ENCODE measurements at places on chromosomes 12 and 14.

DNA sequence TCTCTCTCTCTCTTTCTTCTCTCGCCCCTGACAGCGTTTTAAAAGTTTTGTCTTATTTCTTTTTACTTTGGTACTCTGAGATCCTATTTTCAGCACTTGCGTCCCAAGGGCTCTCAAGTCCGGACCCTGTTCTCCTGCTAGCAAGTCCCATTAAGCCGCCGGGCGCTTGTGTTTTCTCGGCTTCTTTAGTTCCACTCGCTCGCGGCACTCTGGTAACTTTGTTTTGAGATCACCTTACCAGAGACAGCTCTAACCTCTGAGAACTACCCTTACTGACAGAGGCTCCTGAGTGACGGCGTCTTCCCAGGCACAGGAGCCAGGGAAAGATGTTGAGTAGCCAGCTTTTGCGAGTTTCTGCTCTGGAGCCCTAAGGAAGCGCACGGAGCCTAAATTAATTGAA lies 2.7 kb upstream of the MYF5 start:
- DNase-seq = no peak

GRCh38 chr12:112905451-112906089 lies 1.2 kb upstream of the OAS1 start:
- no peak for DNase-seq

GRCh38 chr12:39372929-39373328 lies 70.0 kb downstream of the KIF21A start:
- DNase-seq = no peak

- DNase-seq = peak; percentile 13
These were observed 21.4 kb downstream of the ACVR1B start for GRCh38 chr12:51972849-51973273.

DNA sequence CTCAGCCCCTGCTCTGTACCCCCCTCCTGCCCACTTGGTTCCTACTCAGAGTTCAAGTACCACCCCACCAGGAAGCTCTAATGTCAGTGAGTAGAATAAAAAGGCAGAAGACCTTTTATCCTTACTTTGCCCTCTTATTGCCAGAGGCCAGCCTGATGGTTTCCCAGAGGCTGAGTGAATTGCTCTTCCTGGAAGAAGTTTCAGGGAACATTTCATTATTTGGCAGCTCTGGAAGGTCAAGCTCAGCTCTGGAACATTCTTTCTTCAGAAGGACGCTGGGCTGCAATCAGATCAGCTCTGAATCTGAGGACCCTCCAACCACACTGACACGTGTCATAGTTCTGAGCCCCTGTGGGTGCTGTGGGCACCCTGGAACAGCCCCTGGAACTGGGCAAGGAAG lies 188.9 kb downstream of the ETV6 start:
- DNase-seq = no peak

GRCh38 chr12:119682639-119683252 lies 14.8 kb downstream of the PRKAB1 start:
- no peak for DNase-seq

GRCh38 chr12:27474344-27474743 lies 27.8 kb downstream of the SMCO2 start:
- no peak for DNase-seq

DNA sequence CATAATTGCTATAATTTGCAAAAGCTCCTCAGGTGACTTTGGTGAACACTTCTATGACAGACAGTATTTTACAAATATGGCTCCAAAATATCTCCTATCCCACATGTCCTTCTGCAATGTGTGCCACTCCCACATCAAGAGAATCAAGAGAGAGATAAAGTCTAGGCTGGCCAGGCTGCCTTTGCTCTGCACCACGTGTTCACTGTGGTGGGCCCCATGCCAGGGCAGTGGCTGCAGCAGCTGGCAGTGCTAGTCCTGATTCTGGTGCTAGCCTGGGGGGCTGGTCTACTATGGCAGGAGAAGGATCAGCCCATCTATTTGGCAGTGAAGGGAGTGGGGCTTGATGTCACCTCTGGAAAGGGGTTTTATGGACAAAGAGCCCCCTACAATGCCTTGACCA lies 86.3 kb downstream of the DRAM1 start:
- peak; percentile 14 for DNase-seq

DNA sequence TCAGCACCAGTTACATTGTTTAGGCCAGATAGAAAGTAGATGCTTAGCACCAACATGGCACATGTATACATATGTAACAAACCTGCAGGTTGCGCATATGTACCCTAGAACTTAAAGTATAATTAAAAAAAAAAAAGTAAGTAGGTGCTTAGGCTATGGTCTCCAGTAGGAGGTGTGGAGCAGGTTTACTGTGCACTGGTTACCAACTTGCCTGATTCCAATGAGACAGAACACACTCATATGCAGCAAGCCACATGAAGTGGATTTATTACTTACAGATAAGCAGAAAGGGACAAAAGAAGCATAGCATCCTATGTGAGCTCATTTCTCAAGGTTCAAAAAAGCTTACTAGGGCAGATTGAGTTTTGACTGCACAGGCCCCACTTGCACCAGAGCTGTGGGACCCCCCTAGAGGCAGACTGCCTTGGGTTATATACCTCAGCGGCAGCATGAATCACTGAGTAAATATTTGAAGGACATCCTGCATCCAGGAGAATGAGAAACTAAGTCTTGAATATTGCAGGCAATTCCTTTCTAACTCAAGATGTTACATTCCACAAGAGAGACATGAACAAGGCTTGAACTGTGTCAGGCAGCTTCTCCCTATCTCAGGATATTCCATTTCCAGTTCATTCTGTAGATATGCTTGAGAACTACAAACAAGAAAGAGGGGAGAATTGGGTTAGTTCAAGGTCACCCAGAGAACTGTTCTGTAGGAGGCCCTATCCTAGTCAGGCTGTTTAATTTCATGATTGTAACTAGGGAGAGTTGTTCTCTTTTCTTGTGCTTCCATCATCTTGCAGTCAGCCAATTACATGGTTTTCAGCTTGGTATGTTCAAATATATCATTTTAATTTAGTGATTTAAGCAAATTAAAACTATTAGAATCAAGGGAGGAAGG lies 30.1 kb downstream of the LRFN5 start:
- DNase-seq = no peak

DNA sequence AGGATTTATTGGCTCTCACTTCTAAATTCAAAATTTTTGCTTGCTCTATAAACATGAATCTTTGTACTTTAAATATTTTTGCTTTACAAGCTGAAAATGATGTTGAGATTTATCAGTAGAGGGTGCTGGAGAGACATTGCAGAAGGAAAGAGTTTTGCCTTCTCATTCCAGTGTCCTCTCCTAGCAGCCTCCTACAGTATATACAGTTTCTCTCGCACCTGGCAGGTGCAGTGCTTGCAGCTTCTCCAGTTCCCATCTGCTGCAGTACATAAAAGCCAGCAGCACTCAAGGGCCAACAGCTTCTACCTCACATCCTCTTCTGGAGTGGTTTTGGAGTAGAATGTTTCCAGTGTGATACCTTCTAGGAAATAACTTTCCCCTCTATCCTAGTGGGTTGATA lies 601.8 kb upstream of the ATXN7L3B start:
- no peak for DNase-seq

- no peak for DNase-seq
These were observed 36.7 kb upstream of the RIMBP2 start for GRCh38 chr12:130752692-130753230.

DNA sequence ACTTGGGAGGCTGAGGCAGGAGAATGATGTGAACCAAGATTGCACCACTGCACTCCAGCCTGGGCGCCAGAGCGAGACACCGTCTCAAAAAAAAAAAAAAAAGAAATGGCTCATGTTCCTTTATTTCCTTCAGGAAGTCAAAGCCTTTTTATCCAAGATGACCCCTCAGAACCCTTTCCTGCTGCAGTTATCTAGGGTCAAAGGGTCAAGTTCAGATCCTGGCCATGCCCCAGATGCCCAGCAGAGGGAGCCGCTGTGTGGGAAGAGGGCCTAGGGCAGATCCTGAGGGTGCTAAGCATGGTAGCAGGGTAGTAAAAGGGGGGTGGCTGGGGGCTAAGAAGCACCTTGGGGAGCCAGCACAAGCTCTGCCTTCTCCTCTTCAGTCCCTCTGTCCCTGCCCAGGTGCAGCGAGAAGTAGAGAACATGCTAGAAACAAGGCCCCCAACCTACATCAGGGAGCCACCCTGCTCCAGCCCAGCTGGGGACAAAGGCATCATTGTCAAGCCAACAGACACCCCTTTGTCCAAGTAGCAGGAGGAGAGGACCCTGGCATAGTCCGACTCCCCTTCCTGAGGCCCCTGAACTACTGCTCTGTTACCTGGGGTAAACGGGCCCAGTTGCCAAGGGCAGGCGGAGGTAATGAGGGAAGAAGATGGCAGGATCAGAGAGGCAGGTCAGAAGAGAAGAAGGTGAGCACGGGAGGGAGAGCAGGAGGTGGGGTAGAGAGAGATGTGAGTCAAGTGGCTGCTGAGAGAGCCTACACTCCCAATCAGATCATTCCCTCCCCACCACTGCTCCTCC lies 6.5 kb downstream of the NFE2 start:
- peak; percentile 82 for DNase-seq

- no peak for DNase-seq
These were observed 1.5 kb downstream of the IRF2BPL start for GRCh38 chr14:77026930-77027537.

DNA sequence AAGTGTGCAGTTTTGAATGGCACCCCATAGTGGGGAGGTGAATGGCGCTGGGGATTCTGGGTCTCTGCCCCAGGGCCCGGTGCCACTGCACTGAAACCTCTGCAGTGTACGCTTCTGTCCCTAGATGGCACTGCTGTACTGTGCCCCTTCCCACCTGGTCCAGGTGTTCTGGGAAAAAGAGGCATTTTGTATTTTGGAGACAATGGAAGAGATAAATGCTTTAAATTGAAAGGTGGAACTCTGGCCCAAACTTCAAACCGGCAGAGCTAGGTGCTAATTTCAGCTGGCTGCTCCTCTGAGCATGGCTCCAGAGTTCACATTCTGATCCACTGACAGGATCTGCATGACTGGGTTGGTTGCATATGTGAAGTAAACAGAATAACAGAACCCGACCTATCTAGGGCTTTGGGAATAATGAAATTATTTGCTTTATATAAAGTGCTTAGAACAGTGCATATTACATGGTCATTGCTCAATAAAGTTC lies 52.2 kb downstream of the KRT80 start:
- DNase-seq = no peak

DNA sequence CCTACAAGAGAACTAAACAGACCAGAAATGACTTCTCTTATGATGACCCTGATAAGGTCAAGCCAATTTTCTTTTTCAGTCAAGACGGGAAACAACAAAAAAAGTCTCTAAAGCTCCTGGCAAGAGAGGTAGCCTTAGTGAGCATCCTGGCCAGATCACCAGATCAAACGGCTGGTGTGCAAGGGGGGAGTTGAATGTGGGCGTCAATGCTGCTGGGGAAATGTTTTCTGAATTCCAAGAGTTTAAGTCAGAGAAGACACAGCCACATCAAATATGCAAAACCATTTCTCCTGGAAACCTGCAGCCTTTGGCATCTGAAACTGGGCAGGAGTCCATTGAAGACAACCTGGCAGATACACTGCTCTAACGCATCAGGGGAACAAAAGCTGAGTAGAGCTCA lies 16.0 kb upstream of the SELPLG start:
- DNase-seq = no peak

DNA sequence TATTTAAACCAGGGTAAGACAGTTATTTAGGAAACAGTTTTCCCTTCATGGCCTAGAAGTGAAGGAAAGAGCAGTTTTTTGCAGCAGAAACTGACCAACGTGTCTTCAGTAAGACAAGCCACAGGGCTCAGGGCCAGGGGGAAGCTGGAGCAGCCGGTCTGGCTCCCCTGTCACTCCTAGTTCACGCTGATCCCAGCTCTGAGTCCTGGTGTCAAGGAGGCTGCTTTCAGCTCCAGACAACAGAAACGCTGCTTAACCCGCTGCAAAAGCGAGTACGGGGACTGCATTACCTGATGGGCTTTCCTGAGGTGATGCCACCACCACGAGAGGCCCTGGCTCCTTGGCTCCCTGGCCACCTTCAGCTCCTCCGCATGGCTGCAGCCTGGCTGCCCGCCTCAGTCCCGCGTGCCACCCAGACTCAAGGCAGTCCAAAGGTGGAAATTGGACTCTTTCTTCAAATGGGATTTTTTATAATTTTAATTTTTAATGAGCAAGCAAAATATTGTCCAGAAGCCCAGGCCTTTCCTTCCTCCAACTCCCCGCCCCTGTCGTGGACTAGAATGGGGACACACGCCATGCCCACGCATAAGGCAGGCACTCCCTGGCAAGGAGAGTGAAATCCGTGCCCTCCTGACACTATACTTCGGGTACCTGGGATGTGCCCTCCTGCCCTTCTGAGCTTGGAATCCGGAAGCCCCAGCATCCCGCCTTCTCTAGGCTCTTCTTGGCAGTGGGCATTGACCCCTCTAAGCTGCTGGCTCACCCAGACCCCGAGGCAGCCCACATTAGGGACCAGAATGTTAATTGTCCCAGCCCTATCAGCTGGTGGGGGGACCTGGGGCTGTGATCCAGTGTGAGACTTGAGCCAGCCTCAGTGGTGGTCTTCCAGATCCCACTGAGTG lies 85.0 kb downstream of the PAPOLA start:
- DNase-seq = no peak

DNA sequence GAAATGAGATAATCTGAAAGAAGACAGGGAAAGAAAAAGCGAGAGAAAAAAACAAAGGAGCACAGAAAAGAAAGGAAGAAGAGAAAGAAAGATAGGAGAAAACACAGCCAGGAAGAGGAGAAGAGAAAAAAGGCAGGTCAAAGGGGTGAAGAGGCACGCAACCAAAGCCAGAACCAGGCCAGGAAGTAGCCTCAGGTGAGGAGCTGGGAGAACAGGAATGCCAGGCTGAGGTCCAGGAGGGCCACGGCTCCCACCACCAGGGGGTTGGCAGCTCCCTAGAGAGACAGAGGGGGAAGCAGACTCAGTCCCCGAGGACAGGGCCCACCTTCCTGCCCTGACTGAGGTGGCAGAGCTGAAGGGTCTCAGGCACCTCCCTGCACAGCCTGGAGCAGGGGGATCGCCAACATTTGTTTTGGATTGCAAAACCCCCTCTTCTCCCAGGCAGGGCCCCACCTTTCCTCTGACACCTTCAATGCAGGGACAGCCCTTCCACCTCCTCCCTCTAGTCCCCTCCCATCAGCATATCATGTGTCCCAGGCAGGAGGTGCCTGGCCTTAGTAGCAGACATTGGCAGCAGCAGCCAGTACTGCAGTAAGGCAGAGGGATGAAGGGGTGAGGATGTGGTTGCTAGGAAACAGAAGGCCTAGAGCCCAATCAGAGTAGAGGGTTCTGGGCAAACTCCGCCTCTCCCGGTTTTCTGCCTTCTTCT lies 2.0 kb upstream of the AP1G2 start:
- peak; percentile 49 for DNase-seq

DNA sequence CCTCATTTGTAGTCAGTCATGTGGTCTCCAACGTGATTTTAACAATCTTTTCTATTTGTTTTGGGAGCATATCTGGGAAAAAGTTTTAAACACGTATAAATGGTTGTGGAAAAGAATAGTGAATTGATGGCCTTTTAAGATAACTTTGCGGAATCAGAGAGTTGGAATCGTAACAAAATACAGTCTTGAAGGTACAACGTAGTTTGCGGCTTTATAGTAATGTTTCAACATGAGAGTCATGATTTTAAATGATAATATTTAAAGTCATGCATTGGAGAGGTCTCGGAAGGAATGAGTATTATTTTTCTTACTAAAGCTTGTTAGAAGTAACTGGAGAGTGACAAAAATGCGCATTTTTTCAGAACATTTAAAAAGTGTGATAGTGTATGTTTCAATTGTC lies 1.6 kb downstream of the AEBP2 start:
- DNase-seq = no peak

Data from amygdala (tissue), 56 donors.